Renal cortex interstitium (tissue), 15 donors: ENCODE measurements at places on chromosomes 6 and 20.

DNA sequence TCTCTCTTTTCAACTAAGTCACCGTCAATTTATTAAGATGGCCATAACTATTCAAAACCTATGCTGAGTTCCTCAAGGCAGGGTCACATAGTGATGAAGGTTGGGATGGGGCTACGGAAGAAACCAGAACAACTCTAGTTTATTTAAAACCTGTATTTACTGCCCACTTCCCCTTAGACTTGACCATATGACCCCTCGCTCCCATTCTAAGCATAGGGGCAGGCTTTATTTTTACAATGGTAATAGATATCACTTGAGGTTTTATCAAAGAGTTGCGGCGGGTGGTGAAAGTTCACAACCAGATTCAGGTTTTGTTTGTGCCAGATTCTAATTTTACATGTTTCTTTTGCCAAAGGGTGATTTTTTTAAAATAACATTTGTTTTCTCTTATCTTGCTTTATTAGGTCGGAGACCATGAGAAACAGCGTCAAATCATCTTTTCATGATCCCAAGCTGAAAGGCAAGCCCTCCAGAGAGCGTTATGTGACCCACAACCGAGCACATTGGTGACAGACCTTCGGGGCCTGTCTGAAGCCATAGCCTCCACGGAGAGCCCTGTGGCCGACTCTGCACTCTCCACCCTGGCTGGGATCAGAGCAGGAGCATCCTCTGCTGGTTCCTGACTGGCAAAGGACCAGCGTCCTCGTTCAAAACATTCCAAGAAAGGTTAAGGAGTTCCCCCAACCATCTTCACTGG is 5.5 kb downstream of the EDN1 start:
- DNase-seq, result no peak

DNA sequence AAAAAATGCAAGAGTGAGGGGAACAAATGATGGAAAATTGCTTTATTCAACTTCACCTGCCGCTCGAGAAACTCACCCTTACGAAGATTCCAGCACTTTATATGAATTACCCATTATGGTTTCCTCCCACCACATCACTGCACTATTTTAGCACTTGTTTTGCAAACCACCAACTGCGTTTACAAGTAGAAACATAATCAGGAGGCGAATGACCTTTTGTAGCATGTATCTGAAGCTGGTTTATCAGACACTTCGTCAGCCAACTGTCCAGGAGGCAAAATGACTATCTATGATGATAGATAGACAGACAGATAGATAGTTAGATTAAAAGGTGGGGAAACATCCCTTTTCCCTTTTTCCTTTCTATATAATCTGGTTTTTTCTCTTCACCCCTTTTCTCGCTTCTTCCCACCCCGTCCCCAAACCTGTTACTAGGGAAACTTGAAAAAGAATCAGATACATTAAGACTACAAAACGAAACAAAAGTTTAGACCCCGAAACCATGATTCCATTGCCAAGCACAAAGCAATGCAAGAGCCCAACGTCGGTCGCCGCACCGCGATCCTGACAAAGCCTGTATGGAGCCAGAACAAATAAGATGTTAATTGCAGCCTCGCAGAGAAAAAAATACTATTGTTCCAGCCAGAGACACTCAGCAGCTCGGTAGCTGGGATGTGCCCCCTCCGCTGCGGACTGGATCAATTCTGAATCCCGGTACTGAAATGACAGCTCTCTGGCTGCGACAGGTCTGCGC is 933 bp upstream of the ADGRB3 start:
- DNase-seq, result no peak

DNA sequence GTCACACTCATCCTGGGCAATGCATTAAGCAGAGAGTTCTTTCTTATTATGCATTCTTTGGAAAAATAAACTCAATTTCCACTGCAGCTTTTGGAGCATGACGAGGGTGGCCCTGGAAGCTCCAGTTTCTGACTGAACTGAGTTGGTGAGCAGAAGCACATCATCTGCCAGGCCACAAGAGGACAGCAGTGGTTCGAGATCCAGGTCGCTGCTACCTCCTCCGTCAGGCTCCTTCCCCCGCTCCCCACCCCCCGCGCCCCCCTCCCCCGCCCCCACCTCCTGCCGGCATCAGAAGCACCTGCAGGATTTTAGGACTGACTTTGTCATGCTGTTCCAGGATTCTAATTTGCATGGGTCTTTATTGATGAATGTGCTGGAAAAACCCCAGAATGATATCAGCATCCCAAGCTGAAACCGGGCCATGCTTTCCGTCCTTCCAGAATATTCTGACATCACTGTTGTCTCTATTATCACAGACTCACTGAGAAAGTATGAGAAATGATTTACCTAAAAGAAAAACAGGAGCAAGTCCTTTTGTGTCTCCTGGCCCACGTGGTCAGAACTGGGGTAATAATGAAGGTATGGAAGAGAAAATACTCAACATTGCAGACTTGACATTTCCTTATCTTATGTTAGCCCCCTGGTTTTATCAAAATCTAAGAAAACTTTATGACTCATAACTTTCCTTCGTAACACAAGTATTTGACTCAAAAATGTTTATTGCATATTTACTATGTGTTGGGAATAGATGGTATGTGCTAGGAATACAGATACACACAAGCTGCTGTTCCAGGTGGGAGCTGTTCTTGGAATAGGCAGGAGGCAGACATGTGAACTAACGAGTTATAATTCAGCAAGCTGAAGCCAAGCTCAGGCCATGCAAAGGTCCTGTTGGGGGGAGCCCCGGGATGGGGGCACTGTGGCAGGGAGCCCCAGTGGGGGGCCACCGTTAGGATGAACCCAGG is 220.2 kb upstream of the EXOC2 start:
- peak; percentile 45 for DNase-seq

GRCh38 chr6:52155791-52156576 is 30.2 kb upstream of the IL17A start:
- no peak for DNase-seq

DNA sequence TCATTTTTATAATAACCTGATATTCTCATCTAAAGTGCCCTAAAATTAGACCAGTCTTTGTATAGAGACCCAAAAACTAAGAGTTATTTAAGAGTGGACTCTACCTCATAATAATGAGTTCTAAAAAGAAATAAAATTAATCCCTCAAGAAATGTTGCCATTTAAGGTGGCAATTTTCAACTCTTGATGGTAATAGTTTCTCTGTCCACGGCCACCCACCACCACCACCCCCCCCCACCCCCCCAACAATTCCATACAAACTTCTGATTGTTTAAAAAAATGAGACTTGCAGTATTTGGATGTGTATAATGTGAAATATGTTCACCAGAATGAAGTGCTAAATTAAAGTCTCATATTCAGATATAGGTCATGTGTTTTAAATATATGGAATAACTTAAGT is 2.4 kb downstream of the MAP7 start:
- no peak for DNase-seq

DNA sequence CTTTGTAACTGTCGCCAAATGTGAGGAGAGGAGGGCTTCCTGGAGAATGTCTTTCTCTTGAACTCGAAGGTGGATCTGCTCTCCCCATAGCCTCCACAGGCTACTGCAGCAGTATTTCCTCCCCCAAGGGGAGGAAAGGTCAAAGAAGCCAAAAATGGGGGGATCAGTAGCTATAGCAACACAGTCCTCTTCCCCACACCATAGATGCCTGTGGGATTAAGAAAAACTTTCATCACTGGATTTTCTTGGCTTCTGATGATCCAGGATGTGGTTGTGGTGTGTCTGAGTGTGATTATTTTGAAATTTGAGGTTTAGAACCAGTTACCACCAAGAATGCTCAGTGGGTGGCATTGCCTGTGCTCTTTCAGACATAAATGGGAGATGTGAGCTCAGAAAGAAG is 140.1 kb upstream of the SPACA1 start:
- DNase-seq, result no peak

GRCh38 chr6:98821756-98822405 is 12.5 kb upstream of the POU3F2 start:
- no peak for DNase-seq

DNA sequence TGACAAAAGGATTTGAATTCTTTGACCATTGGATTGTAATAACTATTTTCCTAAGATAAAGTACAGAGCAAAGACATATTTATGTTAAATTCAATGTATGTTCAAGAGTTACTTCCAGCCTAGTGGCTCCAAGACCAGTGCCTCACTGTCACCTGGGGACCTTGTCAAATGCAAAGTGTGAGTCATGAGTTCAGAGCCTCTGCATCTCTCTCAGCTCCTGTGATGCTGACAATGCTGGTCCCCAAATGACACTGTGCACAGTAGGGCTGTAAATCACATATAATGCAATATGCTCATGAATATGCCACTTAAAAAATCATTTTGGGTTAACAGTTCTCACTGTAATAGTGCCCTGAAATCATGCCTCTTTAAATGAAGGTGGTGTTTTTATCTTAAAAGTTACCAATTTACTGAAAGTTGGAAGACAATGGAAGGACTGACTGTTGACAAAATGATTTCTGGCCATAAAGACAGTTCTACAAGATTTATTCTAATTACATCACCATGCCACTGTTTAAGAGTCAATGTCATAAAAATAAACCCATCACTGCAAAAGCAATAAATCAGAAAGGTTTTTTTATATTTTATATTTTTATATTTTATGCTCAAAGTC is 62.1 kb downstream of the NRSN1 start:
- DNase-seq, result no peak

DNA sequence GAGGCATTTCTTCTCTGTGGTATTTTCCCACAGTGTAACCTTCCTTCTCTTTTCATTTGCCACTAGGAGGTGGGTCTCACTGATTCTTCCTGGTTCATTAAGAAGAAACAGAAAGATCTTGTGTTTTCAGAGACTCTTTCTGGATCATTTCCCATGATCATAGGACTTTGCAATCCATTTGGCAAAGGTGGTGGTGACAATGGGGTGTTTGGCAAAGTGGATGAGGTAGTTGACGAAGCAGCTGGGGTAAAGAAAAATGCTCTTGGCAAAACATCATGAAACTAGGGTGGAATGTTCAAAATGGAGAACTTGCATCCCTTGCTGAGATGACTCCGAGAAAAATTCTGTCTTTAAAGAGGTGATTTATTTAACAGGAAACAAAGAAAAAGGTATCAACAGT is 50.6 kb downstream of the TRAF3IP2 start:
- no peak for DNase-seq

DNA sequence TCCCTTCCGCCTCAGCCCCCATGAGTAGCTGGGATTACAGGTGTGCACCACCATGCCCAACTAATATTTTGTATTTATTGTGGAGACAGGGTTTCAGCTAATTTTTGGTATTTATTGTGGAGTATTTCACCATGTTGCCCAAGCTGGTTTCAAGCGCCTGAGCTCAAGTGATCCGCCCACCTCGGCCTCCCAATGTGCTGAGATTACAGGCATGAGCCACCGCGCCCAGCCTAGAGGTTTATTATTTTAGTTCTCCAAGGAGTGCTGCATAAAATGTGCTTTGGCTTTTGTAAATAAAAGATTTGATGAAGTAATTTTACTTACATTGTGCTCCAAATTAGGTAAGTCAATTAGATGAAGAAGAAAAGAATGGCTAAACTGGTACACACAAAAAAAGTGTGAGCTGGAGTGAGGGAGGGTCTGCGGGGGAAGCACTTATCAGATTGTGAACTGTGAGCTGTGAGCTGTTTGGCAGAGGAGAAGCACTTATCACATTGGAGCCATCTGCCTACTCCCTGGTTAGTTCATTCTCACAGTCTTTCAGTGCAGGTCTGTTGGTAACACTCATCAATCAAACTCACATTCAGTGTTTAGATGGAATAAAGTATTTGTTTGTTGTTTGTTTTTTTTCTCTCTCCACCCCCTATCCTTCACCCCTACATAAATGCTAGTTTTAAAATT is 398.0 kb downstream of the EPHA7 start:
- DNase-seq, result no peak

DNA sequence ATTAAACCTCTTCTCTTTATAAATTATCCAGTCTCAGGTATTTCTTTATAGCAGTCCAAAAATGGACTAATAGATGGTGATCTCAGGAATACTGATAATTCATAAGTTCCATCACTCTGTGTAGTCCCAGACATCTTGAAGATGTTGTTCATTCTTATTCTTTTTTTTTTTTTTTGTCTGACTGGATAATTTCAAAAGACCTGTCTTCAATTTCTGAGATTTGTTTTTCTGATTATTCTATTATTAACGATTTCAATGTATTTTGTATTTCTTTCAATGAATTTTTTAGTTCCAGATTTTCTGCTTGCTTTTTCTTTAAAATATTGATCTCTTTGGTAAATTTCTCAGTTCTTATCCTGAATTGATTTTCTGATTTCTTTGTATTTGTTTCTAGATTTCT is 29.7 kb upstream of the ZNF337 start:
- DNase-seq, result no peak

GRCh38 chr6:140811642-140812041 is 1321.1 kb upstream of the GJE1 start:
- DNase-seq, result no peak

DNA sequence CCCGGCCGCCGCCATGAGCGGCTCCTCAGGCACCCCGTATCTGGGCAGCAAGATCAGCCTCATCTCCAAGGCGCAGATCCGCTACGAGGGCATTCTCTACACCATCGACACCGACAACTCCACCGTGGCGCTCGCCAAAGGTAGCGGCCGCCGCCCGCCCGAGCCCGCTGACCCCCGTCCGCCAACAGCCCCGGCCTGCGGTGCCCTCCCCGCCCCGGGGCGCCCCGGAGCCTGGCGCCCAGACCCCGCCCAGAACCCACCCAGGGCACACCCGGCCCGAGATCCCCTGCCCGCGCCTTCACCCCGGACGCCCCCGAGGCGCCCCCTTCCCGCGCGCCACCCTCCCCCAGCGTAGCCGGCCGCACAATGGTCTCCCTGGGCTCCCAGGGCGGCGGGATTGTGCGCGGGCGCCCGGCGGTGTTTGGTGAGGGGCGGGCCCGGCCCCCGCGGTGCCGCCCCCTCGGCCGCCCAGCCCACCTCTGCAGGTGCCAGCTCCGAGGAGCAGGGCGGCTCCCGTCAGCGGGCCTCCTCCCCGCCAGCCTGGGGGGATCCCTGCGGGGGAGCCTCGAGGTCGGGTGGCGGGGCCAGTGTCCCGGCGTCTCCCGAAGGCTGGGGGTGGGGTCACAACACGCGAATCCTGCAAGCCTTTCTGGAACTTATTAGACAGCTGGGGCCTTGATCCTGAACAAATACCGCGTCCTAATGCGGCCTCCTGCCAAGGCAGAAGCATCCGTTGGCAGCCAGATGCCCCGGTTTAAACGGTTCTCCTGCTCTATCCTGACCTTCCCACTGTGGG is 577 bp downstream of the LSM14B start:
- no peak for DNase-seq

- DNase-seq, result no peak
Measured at GRCh38 chr6:165268987-165269386, 40.4 kb downstream of the C6orf118 start.

GRCh38 chr6:154435400-154435945 is 75.0 kb downstream of the CNKSR3 start:
- no peak for DNase-seq

DNA sequence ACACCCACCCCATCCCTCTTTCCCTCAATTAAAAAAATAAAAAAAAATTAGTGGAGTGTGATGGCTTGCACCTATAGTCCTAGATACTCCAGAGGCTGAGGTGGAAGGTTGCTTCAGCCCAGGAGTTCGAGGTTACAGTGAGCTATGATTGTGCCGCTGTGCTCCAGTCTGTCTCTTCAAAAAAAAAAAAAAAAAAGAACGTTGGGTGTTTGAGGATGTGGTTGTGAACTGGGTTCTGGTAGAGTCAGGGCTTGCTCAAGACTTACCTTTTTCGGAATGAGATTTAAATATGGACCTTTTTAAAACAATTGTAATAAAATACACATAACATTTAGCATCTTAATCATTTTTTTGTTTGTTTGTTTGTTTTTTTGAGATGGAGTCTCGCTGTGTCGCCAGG is 211.9 kb downstream of the OR2B2 start:
- no peak for DNase-seq
